ENCODE measurements at places on chromosomes 5 and 9.

DNA sequence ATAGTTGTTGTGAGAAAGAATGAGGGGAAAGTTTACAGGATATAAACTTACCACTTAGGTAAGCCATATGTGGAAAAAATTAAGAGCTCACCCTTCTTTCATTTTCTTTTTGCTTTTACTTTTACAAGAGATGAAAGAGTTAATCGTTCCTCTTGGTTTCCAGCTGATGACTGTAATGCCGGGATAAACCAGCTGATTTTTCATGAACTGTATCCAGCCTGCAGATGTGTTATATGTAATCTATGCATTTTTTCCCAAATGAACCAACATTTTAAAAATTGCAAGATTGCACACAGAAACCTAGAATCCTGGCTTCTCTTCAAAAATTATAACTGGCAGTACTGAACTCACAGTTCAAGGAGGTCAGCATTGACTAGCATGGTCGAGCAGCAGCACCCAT is 185.9 kb downstream of the GRIA1 start:
- no peak for DNase-seq

- peak; percentile 75 for DNase-seq
Measured at GRCh38 chr9:128702949-128703615, 779 bp downstream of the PKN3 start.

GRCh38 chr5:171451421-171451820 is 32.0 kb downstream of the FGF18 start:
- no peak for DNase-seq

DNA sequence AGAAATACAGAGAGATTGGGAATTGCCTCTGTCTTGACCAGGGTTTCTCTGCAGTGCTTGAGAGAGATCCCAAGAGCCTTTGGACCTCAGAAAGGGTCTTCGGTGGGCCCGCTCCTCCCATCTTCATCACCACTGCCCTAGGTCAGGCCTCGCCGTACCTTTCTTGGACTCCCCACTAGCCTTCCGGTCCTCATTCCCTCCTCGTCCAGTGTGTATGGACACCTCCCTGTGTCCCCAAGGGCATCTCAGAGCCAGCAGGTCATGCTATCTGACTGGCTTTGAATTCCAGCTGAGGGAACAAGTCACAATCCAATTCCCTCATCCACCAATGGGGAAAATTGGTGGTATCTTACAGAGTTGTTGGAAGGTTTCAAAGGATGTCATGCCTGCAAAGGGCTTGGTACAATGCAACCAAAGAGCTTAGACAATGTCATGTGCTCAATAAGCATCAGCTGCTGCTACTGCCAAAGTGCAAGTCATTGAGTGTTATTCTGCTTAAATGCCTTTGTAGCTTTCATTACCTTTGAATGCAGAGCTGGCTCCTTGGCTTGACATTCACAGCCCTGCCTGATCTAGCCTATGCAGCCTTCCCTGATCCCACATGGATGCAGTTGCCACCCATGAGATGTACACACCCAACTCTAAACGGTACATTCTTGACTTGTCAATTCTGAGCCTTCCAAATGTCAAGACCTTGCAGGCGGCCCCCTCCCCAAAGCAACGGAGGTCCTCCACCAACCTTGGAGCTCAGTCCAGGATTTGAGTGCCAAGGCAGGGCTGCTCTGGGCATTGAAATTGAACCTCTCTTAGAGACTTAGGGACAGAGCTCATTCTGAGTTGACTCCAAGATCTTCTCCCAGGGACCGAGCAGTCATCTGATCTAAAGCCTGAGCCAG is 58.0 kb downstream of the HRH2 start:
- no peak for DNase-seq

- peak; percentile 3 for DNase-seq
Measured at GRCh38 chr5:161278739-161279660, 267.5 kb downstream of the GABRB2 start.

Measured in GM13976 (cell line).